ENCODE measurements at places on chromosomes 4 and X.

DNA sequence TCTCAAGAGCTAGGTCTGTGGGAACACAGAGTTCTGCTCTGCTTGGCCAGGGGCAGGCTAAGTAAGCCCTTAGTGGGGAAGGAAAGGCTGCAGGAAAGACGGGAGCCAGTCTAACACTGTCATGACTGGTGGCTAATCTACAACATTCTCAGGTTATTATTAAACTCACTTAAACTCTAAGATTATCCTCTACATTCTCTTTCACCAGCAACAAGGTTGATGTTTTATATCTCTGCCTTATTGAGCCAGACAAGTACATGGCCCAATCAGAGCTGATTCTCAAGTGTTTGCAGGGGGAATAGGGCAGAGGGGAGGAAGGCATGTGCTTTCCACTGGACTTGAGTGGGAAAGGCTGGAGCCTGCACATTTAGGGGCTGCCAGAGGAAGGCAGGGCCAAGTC, 50.9 kb upstream of the FAM241A start:
- no peak for DNase-seq

DNA sequence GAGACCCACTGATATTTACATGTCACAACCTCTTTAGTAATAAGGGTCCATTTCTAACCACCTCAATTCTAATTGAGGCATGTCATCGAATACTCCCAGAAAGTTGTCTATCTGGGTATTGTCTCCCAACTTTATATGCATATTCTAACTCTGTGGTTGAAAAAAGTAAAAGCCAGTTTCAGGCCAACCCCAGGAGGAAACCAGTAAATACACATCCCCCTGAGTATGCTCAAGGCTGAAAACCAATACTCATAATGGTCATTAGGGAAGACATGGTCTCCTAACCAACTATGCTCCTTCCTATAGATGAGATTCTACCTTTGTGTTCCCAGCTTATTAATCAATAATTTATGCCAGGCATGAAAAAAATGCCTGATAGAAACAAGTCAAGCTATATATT, 96.6 kb downstream of the SH3KBP1 start:
- DNase-seq, result no peak

DNA sequence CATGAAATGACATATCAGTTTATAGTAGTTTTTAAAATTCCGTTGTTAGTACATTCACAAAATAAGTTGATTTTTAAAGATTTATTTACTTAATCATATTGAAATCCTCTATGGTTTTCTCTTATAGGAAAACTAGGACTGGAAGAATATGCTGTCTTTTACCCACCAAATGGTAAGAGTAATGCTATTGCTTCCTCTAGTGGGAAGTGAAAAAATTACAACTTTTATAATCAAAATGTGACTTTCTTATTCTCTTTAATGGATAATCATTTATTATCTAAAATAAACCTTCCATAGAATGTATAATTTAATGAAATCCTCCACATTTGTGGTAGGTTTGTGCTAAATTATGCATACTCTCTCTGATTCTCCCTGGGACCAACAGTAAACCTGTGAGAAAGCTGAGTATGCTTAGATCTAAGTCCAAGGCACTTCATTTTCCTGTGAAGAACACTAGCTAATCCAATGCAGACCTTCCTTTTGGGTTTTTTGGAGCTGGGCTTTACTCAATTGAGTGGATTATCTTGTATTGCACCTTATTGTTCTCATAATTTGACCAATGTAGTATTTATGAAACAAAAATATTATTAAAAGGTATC, 136.2 kb downstream of the TBC1D19 start:
- no peak for DNase-seq

GRCh38 chrX:117969328-117969727, 147.3 kb downstream of the KLHL13 start:
- no peak for DNase-seq

GRCh38 chr4:41429280-41429669, 108.7 kb upstream of the LIMCH1 start:
- no peak for DNase-seq

DNA sequence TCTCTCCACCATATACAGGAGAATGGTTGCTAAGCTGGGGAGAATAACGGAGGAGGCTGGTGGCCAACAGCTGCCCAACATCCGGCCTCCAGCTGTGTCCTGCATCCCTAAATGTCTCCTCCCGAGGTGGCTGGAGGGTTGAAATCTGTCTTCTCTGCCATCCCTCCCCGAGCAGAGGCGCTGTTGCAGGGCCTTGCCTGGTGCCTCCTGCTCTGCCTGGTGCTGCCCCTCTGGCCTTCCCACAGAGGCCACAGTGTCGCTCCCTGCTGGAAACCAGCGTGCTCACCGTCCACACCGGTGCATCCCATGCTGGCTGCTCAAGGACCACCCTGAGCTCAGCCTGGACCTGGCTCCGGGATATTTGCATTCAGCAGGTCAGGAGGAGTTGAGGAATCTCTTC, 115.2 kb downstream of the ENPP6 start:
- DNase-seq, result no peak

GRCh38 chr4:184596044-184596616, 53.1 kb downstream of the CASP3 start:
- DNase-seq, result no peak

DNA sequence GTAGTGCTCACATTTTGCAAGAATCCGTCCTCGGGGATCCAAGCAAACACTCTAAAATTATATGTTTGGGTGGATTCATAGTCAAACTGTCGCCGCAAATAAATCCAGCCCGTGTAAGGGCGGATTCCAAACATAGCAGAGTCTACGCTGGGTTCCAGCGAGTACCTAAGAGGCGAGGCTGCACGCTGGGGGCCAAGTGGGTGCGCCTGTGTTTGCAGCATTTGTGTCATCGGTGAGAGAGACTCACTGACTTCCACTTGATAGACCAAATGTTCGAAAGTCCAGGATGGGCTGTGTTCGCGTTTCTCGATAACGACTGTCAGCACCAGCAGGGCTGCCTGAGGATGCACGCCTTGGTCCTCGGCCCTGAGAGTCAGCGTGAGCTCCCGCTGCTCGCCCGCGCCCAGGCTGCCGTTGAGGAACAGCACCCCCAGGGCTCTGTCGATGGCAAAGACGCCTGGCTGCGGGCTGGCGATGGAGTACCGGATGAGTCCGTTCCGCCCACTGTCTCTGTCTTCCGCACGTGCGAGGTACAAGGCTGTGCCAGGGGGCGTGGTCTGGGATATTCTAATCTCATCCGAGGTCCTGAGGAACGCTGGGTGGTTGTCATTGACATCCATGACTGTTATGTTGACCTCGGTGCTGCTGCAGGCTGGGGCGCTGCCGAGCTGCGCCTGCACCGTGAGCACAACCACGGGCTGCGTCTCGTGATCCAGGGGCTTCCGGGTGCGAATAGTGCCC, 158.7 kb downstream of the DCHS2 start:
- DNase-seq, result peak; percentile 29

- no peak for DNase-seq
Observed at GRCh38 chr4:143424276-143424675, 87.6 kb downstream of the GAB1 start.

- DNase-seq, result no peak
Observed at GRCh38 chr4:83025563-83025962, 9.4 kb upstream of the COPS4 start.

GRCh38 chr4:77581724-77582123, 23.9 kb upstream of the CXCL13 start:
- DNase-seq, result no peak

- no peak for DNase-seq
Observed at GRCh38 chrX:32480019-32480418, 731.3 kb downstream of the DMD start.

DNA sequence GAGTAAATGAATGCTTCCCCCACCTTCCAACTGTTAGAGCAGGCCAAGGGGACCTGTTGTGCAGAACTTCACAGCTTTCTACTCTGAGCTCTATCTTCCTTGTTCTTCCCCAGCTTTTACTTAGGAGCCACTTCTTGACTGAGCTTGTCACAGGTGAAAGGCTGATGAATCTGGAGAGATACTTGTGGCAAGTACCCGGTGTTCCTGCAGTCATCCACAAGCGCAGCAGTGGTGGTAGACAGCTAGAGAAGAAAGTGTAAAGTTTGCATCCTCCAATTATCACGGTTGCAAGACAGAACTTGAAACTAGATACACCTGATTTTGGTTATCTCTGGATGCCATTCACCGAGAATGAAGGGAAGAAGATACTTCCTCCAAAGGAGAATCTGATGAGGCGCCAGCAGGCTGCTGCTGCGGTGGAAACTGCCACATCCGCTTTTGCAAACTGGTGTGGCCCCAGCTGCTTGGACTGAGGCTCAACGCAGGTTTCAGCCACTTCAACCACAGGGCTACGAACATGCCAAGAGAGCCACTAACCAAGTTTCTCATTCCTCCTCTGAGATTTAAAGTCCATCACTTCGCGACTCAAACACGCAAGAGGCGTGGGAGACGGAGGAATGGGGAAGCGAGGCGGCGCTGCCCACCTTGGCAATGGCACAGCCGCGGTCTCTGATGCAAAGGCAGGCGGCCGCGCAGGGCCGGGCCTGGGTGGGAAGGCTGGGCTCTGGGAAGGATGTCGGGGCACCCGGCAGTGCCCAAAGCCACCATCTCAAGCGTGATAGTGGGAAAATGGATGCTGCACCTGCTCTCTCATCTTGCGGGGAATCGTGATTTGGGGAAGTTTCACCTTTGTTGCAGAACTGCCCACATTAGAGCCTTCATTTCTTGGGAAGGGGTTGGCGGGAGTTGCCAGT, 1.3 kb upstream of the FHIP1A start:
- peak; percentile 18 for DNase-seq

DNA sequence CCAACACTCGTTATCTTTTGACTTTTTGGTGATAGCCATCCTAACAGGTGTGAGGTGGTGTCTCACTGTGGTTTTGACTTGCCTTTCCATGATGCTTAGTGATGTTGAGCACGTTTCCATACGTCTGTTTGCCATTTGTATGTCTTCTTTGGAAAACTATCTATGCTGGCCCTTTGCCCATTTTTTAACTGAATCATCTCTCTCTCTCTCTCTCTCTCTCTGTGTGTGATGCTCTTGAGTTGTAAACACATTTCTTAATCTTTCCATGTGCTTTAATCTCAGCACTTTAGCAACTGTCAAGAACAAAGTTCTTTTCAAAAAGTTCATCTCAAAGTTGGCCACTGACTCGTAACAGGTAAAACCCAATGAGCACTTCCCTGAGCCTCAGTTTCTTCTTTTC, 10.5 kb downstream of the SORBS2 start:
- DNase-seq, result no peak

DNA sequence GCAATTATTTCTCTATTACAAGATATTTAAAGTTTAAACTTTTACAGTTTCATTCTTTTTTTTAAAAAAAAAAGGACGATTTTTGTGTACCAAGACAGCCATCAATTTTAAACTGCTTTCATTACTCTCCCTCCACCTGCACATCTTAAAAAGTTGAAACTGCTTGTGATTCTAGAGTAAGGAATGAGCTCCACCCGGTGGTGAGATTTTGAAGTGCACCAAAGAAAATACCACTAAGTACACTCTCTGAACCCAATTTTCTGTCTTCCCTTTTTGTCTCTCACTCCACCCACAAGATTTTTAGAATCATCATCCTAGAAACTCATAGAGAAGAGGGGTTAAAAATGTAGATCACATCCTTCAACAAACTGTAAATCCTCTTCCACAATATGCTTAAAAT, 91.3 kb upstream of the WDR44 start:
- peak; percentile 30 for DNase-seq

DNA sequence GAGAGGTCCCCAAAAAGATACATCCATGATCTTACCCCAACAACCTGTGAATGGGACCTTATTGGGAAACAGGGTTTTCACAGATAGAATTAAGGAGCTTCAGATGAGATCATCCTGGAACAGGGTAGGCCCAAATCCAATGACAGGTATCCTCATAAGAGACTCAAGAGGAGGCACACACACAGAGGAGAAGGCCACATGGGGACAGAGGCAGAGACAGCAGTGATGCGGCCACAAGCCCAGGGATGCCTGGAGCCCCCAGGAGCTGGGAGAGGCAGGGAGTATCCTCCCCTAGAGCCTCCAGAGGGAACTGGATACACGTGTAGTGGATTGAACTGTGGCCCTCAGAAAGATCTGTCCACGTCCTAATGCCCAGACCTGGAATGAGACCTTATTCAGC, 82.3 kb downstream of the PRKX start:
- no peak for DNase-seq

DNA sequence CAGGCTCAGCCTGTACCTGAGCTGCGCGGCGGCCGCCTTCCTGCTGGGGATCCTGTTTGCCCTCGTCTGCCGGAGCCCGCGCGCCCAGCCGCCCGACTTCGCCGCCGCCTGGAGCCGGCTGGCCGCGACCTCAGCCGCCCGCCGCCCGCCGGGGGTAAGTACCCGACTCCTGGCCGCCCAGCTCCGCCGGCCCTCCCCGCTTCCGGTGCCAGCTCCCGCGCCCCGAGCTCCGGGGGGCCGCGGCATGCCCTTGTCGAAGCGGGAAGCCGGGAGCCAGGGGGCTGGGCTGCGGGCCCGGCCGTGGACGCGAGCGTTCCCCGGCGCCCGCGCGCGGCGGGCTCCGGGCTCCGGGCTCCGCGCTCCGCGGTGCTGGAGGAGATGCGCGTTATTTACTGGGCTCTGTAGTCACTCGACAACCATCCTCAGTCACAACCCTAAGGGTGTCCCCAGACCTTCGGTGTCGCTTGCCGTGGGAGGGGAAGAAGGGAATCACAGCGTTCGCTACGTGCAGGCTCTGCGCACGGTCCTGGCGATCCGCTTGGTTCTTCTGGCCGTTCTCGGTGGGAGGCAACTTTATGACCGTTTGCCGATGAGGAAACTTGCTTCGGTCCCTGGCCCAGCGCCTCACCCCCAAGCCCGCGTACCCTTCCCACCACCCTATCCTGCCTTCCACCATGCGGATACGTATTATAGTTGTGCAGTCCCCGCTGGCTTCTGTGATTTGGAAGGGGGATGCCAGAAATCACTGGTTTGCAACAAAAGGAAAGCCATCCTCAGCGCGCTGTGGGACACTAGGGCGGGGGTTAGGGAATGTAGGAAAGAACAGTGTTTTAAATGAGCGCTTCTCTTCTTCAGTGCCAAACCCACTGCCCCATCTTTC, 944 bp downstream of the SNX25 start:
- peak; percentile 46 for DNase-seq

DNA sequence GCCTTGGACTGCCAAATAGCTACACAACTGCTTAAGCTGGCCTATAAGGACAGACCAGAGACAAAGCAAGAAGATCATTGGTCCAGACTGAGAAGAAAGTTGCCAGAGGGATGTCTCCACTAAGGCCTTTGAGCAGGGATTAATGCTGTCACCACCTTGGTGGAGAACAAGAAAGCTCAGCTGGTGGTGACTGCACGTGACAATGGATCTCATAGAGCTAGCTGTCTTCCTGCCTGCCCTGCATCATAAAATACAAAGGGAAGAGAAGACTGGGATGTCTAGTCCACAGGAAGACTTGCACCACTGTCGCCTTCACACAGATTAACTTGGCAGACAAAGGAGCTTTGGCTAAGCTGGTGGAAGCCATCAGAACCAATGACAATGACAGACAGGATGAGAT, 40.5 kb upstream of the FAM120C start:
- DNase-seq, result no peak

GRCh38 chr4:177706916-177707315, 264.7 kb upstream of the AGA start:
- DNase-seq, result no peak

DNA sequence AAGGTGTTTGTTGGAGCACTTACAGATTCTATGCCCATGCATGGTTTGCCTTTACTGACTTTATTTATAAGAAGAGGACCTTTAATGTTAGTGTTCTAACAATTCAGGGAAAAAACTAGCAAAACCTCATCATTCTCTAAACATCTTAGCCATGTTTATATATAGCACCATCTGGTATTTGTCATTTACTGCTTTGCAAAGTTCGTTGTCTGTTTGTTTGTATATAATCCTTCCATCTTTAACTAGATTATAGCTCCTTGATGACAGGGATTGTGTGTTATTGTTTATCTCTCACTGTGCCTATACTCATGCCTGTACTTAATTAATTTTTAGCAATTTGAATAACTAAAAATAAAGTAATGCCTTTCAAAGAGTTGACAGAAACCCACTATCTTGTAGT, 170.6 kb upstream of the PACRGL start:
- DNase-seq, result no peak
